ENCODE measurements at places on chromosomes 2 and 18. TPM values are rescaled to one million over a fixed set of nuclear protein-coding genes. Genes with fewer than 3 reads are reported as not detected.

The SNTG2 gene
- 4.5 TPM for total RNA-seq

DNA sequence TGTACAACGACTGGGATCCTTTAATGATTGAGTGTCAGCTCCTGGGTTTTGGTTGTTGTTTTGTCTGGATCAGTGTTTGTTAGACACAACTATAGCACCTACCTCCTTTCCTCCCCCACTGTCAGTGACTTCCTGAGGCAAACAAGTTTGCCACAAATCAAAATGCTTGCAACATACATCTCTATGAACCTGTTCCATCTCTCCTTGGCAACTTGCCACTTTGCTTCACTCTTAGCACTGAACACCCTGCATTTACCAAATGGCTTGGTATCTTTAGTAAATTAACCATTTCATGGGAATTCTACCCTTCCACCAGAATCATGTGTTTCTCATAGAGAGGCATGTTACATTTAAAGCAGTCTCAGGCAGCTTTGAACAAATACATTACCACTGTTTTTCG is 301.1 kb upstream of the TANK start:
- DNase-seq: no peak

The ZNF2 gene
- 2.1 TPM for total RNA-seq

- DNase-seq: no peak
Measured at GRCh38 chr18:33839452-33840211, 261.6 kb downstream of the ASXL3 start.

- no peak for DNase-seq
Measured at GRCh38 chr2:159807183-159808031, 9.4 kb upstream of the CD302 start.

- DNase-seq: no peak
Measured at GRCh38 chr18:41121116-41121826, 833.8 kb upstream of the PIK3C3 start.

GRCh38 chr2:11716689-11717321 is 29.6 kb upstream of the LPIN1 start:
- DNase-seq: no peak

DNA sequence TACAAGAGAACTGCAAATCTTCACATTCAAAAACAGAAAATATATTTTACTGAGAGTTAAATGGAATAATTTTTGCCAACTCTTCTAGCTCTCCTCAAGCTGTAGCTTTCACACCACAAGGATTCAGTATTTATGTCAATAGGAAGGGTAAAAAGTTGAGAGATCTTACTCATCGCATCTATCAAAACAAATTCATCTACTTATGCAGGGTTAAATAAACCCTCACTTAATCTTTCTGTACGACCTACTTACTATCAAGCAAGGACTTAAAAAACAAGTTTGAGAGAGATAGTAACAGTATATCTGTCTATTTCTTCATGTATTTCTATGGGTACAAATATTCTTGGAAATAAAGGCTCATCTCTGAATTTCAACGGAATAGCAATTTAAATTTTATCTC is 35.5 kb downstream of the SIGLEC15 start:
- no peak for DNase-seq

GRCh38 chr2:205730701-205731582 is 48.6 kb downstream of the NRP2 start:
- no peak for DNase-seq

The TTC39C gene
- total RNA-seq: 24.7 TPM

- DNase-seq: no peak
Measured at GRCh38 chr18:48191494-48191893, 217.7 kb downstream of the ZBTB7C start.

DNA sequence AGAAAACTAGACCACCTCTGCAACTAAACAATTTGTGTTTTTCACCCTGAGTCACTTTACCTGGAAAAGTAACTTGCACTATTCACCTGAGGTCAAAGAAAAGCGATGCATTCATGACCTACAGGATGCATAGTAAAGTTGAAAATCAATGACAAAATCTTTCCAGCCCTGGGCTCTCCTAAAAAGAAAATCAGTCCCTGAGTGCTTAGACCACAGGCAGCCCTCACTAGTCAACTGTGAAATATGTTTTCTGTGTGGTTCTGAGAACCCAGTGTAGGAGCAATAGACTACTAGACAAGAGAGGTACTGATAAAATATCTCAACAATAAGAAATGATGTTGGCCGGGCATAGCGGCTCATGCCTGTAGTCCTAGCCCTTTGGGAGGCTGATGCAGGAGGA is 133.1 kb downstream of the TXNL1 start:
- DNase-seq: no peak

DNA sequence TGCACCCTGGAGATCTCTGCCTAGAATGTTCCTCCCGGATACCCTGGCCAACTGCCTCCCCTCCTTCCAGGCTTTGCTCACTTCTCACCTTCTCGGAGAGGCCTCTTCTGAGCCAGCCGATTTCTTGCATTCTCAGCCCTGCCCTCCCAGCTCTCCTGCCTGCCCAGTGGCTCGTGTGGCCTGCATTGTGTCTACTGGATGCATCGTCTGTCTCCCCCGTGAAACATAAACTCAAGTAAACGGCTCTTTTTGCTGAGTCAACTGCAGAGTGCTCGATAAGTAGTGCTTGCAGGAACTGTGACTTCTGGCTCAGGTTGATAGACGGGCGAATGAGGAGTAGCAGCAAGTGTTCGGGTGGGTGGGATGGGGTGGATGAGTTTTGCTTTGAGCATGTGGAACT is 112.5 kb upstream of the ODC1 start:
- DNase-seq: no peak

DNA sequence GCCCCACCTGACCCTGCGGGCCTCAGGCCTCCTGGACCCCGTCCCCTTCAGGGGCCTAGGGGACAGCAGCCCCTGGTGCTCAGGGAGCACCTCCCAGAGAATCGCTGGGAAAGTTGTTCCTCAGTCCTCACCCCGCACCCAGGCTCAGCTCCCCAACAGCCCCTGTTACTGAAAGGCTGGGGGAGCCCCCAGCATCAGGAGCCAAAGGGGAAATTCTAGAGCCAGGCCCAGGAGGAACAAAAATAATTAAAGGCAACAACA is 76.0 kb downstream of the MEX3C start:
- DNase-seq: no peak

The INSIG2 gene
- total RNA-seq: 10.8 TPM

GRCh38 chr2:190425883-190426658 is 17.9 kb downstream of the MFSD6 start:
- DNase-seq: no peak

- DNase-seq: no peak
Measured at GRCh38 chr2:183149489-183149888, 25.2 kb downstream of the NUP35 start.

The TBR1 gene
- 1.2 TPM for total RNA-seq

GRCh38 chr2:206642075-206643025 is at the start of gene FAM237A:
Gene FAM237A, plus strand, starts transcription at chr2:206642487. Its CDS starts 1,750 bp downstream, at chr2:206644237.
- no peak for DNase-seq

The AQP12A gene
- not detected for total RNA-seq

The CPLX4 gene
- total RNA-seq: not detected

DNA sequence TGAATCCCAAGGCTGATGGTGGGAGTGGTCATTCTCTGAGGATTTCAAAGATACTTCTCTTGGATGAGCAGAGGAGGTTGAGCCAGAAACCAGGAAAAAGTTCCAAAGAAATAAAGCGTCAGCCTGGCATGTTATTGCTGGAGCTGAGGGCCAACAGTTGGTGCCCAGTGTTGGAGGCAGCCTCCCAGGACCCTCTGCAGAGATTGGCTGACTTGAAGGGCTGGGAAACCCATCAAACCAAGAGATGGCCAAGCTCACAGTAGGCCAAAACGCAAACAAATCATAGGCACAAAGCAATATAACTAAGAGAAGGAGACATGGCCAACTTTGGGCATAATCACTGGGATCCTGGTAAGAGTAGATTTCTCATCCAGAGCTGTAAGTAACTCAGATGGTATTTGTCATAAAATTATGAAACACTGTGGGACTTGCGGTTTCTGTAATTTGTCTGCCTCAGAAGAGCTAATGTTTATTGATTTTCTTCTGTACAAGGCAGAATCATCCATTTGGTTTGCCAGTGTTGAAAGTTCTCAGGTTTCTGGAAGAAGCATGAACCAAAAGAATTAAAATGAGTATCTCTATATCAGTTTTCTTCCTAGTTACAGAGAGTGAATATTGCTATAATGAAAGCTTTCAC is 108.3 kb downstream of the ATL2 start:
- no peak for DNase-seq

- no peak for DNase-seq
Measured at GRCh38 chr2:17851731-17852585, 26.5 kb upstream of the KCNS3 start.

- no peak for DNase-seq
Measured at GRCh38 chr2:200199576-200200263, 106.8 kb upstream of the SPATS2L start.

DNA sequence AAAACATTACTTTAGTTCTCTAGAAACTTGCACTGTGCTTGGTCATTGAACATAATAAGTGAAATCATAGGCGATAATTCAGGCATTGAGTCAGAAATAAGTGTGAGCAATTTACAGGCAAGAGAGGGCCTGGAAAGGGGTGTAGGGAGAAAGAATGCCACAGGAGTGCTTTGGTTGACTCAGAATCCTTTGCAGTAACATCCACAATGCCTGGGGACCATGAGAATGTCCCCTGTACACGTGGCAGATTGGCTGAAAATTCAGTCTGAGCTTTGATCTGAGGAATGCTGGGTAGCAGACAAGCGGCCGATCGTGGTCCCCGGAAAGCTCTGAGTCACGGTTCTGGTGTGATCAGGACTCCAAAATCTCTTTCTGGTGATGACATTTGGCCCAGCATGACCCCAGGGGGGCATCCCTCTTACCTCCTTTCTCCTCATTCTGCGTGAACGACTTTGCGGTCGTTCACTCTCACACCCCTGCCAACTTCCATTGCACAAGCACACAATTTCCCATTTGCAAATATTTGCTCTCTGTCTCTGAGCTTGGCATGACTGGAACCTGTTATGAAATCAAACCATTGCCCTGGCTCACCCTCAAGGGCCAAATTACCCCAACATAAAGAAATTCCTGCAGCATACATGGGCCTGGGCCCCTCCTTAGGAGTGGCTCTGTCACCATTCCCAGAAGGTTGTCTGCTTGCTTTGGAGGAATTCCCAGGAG is 305.0 kb upstream of the EPAS1 start:
- no peak for DNase-seq
